LNCaP clone FGC (cell line): ENCODE measurements at places on chromosomes 2 and 18.

- DNase-seq, result no peak
These were observed 366.9 kb upstream of the SPRED2 start for GRCh38 chr2:65799141-65799854.

DNA sequence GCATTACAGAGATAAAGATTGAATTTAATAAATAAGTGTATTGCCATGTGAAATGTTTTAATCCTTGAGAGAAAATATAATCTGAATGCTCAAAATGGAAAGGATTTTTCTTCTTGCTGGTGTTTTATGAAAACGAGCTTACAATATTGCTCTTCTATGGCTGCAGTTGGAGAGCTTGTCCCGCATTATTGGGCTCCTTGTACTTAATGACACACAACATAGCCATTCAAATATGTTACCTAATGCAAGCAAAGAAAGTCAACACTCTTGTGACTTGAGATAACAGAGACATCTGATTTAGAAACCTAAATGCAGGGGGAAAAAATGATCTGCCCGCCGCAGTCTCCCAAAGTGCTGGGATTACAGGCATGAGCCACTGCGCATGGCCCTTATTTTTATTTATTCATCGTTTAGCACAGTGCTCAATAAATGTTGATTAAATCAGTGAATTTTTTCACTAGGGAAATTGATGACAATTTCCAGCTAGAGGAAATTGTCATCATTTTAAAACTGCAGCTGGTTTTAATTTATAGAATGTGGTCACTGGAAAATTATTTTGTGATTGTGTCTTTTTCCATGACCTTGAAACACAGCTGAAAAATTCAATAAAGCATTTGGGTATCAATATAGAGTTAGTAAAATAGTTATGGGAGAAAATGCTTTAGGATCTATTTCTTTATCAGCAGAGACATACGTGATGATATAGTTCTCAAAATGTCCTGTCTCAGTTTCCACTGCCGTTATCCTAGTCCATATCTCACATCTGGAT, 2.4 kb upstream of the PRKD3 start:
- DNase-seq, result no peak

DNA sequence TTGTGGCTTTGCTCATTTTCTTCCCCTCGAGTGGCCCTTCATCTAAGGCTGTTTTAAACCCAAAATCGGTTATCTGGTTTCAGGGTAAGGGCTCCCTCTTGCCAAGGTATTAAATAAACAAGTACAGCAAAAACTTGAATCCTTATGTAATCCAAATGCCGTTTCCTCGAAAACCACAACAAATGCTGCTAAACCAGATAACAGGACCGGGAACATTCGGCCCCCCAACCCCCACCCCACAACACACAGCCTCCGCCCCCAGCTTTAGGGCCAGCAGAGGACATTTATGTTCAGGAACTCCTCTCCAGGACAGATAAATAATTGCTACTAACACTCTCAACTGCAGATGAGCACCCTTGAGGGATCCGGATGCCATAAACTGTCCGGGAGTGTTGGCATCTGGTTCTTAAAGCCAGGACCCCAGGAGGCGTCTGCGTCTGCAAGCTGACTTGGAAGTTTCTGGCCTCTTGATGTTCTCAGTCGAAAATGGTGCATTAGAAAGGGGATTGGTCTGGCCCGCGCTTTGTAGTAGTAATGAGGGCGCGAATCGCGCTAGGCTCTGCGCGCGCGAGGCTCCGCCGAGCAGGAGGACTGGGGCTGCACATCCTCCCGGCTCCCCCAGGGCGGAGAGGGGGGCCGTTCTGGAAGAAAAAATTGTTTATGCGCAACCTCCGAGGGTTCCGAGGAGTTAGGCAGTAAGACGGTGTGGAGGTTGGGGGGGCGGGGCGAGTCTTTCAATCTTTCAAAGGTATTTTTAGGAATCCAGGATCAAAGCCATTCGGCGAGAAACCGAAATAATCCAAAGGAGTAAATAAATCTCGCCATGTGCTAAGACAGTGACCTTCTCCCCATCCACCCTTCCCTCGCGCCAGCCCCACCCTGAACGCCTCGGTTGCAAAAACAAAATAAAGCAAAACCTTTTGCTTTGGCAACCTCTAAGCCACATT, 3.9 kb upstream of the ID2 start:
- no peak for DNase-seq

DNA sequence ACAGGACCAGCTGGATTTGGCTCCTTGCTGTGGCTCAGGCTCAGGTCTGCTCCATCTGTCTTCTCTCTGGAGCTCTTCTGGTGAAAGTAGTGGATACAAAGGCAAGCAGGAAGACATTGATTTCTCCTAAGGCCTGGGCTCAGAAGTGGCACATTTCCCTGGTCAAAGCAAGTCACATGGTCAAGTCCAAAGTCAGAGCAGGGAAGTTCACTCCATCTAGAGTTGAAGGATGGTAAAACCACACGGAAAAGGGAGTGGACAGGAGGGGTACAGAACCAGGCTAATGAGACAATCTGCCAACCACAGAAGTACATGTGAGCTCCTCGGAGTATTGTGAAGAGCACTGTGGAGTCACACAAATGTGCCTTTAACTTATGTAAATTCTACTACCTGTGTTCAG, 66.1 kb downstream of the MARCO start:
- DNase-seq, result no peak

- no peak for DNase-seq
These were observed 183.5 kb downstream of the ANTXR1 start for GRCh38 chr2:69196327-69197117.

DNA sequence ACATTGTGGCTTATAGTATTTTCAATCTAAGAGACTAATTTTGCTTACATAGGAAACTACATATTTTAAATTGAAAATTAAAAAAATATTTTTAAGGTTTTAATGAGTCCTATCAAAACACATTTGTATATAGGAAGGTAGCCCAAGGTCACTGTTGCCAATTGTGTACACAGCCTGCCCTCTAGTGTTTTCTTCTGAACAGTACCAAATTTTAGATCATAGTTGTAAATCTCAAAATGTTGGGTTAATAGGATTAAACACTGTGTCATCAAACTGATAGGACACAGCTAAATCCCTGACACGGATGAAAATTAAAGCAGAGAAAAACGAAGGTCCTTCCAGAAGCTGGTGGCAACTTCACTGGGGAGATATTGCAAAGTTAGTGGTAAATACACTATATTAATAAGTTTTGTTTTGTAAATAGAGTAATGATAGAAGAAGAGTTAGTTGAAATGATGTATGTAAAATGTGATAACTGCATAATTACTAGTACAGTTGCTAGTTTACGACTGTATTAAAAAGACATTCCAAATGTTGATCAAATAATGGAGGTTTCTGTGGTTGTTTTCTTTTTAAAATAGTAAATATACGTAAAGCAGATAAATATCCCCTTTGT, 19.7 kb downstream of the CLUL1 start:
- peak; percentile 48 for DNase-seq

- DNase-seq, result no peak
These were observed 1325.0 kb upstream of the CDH2 start for GRCh38 chr18:29501952-29502351.

DNA sequence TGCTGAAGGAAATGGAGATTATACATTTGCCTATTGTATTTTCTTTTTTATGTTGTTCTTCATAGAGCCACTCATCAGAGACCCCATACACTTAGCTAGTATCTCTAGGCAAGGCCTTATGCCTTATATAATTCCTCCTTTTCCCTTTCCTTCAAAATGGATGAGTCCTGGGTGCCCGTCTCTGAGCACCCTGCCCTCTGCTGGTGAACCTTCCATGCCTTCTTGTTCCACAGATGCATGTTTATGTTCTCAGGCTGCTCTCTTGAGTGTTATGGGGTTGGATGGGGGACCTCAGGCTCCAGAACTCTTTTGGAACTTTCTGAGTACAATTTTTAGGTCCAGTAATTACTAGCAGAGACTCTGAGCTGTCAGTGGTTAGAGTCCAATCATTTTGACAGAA, 368.6 kb upstream of the SPRED2 start:
- DNase-seq, result no peak

DNA sequence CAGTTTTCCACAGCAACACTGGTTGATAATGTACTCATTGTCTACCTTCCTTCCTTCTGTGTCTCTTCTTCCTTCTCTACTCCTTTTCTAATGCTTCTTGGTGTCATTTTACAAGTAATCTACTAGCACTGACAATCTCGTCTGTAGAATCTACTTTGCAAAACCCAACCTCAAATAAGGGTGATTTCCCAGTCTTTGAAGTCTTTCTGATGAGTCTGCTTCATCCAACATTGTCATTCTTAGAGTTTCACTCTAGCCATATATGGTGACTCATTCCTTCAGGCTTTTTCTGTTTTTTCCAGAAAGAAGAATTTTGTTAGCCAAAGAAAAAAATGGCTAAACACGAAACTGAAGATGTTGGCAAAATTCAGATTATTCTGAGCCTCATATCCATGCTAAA, 288.7 kb downstream of the MBD2 start:
- DNase-seq, result no peak

- DNase-seq, result no peak
These were observed 119.0 kb downstream of the CERS6 start for GRCh38 chr2:168574856-168575630.

- peak; percentile 42 for DNase-seq
These were observed 208.8 kb downstream of the LDLRAD4 start for GRCh38 chr18:13427354-13427753.

GRCh38 chr2:20178249-20178607, 46.7 kb downstream of the SDC1 start:
- DNase-seq, result no peak

- no peak for DNase-seq
These were observed 43.6 kb upstream of the TCF7L1 start for GRCh38 chr2:85089585-85089984.

DNA sequence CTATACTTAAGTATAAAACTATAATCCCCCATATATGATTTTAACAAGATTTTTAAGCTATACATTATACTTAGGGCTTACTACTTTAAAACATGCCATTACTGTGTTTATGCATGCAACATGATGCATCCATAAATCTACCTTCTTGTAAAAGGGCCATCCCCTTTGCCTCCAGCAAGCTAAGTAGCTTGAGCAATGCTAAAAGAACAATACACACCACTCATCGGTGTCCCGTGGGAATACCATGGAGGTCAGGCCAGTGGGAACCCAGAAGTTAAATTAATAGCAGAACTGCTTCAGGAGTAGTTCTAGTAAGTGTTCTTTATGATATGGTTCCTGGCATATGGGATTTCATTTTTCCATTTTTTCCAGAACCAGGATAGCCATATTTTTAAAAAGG, 37.8 kb downstream of the SH3RF3 start:
- no peak for DNase-seq

GRCh38 chr2:98149333-98149697, 62.3 kb downstream of the VWA3B start:
- no peak for DNase-seq

GRCh38 chr2:74025971-74026612, 41.4 kb downstream of the TET3 start:
- DNase-seq, result no peak

GRCh38 chr2:14273650-14274049, 358.9 kb upstream of the LRATD1 start:
- DNase-seq, result no peak

DNA sequence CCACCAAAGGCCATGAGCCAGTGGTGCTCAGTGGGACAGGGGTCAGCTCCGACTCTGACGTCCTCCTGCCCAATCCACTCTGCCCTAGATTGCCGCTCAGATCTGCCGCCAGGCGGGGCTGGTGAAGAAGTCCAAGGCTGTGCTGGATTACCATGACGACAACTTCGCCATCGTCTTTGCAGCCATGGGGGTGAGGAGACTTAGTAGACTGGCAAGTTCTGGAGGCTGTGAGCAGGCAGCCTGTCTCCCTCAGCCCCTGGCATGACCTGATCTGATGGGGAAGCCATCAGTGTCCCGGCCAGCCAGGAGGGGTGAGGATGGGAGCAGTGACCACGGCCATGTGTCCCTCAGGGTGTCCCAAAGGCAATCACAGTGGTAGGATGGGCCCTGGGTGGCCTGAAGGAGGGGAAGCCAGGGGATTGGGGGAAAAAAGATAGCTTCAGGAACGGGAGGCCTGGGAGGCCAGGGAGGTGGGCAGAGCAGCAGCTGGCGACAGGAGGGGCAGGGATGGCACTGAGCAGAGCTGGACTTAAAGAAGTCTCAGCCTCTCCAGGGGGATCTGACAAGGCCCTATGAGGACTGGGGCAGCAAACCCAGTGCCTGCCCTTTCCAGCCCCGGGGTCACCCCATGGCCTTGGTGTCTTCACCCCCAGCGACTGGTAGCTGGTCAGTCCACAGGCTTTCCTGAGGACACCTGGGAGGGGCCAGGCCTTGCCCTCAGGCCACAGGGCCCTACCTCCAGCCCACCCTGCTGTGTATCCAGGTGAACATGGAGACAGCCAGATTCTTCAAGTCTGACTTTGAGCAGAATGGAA, 17.4 kb upstream of the ANKRD53 start:
- DNase-seq, result no peak
